ENCODE measurements at places on chromosomes 16 and 17.
A peak's percentile ranks its signal among the peaks of the same experiment; 100 is the strongest.

GRCh38 chr17:79560527-79560926, 50.3 kb downstream of the RBFOX3 start:
- DNase-seq, result no peak

DNA sequence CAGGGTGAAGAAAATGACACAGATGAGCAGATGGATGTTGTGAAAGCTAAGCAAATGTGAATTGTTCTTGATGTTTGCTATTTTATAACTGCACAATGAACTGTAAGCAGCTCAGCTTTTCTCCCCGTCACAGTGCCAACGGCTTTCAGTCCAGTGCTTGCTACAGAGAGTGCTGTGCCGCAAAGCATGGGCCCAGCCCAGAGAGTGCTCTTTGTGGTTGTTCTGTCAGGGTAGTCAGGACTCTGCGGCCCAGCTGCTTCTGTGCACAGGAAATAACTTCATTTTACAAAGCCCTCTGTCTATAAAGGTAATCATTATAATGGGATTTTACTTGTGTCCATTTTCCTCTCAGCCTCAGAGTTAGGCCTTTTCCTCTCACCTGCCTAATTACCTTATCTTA, 39.1 kb downstream of the CDRT15 start:
- DNase-seq, result no peak

DNA sequence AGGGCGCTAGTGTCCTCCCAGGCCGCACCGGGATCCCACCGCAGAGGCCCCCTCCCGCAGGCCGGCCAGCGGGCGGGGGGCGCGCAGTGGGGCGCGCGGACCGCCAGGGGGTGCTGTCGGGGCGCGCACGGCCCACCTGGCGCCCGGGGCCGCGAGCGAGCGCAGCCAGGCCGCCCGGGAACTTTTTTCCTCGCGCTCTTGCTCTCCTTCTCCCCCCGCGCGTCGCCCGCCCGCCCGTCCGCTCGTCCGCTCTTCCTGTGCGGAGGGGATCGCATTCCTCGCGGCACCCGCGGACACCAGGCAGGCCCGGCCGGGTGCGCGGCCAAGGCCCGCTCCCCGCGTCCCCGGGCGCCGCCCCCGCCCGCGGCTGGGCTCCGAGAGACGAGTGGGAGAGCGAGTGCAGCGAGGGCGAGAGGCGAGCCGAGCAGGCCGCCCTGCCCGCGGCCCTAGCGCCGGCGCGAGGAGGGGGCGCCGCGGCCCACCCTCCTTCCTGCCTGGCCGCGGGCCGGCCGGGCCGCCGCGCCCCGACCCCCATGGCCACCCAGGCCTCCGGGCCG, at the start of gene RAI1:
Gene RAI1, plus strand, starts transcription at position 272 of the 557 bp plus-strand sequence. CDS start 111,491 bp downstream, outside the sequence.
- peak; percentile 79 for DNase-seq

- DNase-seq, result no peak
These were observed 5.9 kb upstream of the SPAG7 start for GRCh38 chr17:4973256-4974114.
